CD4-positive, alpha-beta T cell treated with Interleukin-15 for 4 hours (primary cell): ENCODE measurements at places on chromosomes 5 and 9.

- DNase-seq: no peak
Measured at GRCh38 chr9:133552236-133552635, 17.7 kb downstream of the ADAMTSL2 start.

- no peak for DNase-seq
Measured at GRCh38 chr5:86354664-86355063, 263.1 kb upstream of the COX7C start.

DNA sequence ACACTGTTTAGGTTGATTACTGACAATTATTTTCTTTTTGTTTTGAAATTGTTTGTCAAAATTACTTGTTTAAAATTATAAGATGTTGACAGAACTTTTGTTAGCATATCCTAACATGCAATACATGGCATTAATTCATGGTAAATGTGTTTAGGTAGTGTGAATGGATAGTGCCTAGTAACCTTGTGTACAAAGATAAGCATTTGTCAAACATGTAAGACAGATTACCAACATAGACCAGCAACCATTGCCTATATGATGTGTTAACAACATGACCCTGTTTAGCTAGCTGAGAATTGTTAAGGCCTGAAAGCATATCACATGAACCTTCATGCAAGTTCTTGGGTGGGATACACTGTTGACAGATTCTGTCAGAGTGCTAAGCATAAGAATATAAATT is 13.4 kb downstream of the MAN2A1 start:
- no peak for DNase-seq

GRCh38 chr9:95355500-95355899 is 38.0 kb upstream of the FANCC start:
- DNase-seq: no peak

- no peak for DNase-seq
Measured at GRCh38 chr5:123421773-123422172, 1.4 kb downstream of the CEP120 start.

DNA sequence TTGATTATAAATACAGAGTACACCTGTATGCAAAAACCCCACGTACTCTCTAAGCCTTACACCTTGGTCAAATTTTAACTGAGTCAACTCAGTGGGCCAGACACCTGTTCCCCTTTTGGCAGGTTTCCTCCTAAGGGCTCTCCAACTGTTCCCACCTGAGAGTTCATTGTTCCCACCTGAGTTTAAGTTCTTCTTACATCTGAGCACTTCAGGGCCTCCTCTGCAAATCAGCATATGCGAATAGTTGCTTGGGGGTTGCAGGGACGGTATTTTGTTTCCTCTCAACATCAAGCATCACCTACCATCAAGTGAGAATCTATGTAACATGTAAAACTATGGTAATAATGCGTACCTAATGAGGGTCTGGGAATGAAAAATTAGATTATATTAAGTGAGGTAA is 300.0 kb downstream of the PIK3R1 start:
- no peak for DNase-seq

- DNase-seq: no peak
Measured at GRCh38 chr9:99039505-99040182, 65.3 kb upstream of the TGFBR1 start.

- no peak for DNase-seq
Measured at GRCh38 chr9:14247577-14247976, 66.4 kb downstream of the NFIB start.

DNA sequence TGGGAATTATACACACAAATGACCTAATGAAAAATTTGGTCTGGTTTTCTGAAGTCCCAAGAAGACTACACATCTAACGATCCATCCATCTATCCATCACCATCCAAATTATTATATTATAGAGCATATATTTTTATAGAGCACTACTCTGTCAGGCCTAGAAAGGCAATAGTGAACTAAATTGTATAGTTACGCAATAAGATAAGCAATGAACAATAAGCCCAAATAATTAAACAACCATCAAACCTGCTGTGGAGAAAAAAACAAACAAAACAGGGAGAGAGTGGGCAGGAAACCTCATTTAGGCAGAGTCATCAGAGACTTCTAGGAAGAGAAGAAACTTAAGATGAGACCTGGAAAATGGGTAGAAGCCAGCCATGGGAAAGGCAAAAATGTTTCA is 59.7 kb downstream of the MTX3 start:
- DNase-seq: no peak

- DNase-seq: no peak
Measured at GRCh38 chr9:35658968-35659220, 802 bp downstream of the CCDC107 start.

- no peak for DNase-seq
Measured at GRCh38 chr5:96741891-96742309, 65.8 kb downstream of the ERAP1 start.

- DNase-seq: peak; percentile 4
Measured at GRCh38 chr5:88602584-88602983, 280.4 kb downstream of the MEF2C start.

DNA sequence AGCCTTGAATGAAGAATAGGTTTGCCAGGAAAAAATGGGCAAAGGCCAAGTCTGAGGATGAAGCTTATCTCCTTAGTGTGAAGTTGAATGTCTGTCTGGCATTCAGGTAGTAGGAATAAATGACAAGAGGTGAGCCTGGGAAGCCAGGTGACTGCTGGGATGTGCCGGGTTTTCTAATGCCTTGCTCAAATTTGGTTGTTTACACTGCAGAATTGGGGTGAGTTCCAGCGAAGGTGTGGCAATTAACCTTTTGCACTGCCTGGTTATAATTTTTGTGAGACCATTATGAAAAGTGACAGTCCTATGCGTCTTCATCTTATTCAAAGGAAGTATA is 73.6 kb downstream of the MAST4 start:
- no peak for DNase-seq

DNA sequence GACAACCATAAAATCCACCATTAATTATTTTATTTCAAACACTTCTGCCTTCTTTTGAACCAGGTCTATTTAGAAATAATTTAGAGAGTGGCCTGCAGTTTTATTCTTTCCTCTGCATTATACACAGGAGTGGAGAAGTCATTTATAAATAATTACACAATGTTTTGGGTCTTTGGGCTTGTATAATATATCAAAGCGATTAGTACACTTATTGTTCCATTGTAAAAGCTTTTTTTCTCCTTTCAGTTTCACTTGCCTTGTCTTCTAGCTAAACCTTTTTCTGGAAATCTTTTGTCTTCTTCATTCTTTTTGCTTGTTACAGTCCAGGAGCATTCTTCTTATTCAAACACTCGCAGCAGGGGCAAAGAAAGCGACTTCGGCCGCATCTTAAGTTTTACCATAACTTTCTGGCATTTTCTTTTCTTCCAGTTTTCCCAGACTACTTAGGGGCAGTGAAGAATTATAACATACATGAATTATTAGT is 7.3 kb upstream of the NEUROG1 start:
- no peak for DNase-seq

GRCh38 chr5:169591636-169592035 is 8.1 kb downstream of the SPDL1 start:
- no peak for DNase-seq

DNA sequence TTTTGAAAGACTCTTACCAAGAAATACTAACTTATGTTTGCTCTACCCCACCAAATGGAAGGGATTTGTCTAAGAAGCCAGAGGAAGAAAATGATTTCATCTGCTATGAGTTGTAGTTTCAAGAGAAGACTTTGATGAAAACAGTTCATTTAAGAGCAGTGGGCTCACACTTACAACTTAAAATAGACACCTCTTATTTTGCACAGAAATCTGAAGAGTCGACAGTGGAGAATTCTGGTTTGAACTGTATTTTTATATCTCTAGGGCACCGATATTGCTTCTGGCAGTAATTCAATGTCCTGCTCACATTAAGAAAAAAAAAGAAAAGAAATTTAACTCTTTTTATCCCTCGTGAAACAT is 1.9 kb upstream of the DAB2 start:
- DNase-seq: no peak

DNA sequence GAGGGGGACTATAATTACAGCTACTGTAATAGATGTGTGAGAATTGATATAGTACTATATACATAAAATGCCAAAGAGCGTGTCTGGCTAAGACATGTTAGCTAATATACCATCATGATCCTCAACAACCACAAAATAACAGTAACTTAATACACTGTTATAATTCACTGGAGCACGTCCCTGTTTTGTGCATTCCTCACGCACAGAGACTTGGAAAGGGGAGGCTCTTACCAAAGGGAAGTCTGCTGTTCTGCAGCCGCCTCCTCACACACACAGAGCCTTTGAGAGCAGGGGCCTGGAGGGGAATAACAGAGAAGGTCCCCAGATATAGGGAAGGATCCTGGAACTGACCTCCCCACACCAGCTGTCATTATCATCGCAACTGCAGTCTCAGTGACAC is 97.3 kb downstream of the ANKRD18A start:
- DNase-seq: no peak

DNA sequence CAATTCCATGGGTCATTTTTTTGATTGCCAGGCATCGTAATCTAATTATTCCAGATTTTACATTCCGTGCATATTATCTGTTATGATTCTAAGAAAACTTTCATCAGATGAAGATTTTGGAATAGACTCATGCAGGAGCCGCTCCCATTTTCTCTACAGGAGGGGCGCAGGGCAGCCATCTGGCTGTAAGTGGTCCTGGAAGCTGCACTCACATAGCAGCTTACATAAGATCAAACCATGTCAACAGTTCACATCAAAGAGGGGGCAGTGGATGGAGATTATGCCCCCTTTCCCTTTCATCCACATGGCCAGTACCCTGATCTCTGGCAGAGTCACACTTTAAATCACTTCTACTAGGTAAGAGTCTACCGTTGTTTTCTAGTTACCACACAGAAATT is 73.3 kb upstream of the PCA3 start:
- no peak for DNase-seq

- no peak for DNase-seq
Measured at GRCh38 chr5:68037546-68037945, 178.0 kb upstream of the PIK3R1 start.

- no peak for DNase-seq
Measured at GRCh38 chr5:14487897-14488570, 93.6 kb upstream of the OTULINL start.

DNA sequence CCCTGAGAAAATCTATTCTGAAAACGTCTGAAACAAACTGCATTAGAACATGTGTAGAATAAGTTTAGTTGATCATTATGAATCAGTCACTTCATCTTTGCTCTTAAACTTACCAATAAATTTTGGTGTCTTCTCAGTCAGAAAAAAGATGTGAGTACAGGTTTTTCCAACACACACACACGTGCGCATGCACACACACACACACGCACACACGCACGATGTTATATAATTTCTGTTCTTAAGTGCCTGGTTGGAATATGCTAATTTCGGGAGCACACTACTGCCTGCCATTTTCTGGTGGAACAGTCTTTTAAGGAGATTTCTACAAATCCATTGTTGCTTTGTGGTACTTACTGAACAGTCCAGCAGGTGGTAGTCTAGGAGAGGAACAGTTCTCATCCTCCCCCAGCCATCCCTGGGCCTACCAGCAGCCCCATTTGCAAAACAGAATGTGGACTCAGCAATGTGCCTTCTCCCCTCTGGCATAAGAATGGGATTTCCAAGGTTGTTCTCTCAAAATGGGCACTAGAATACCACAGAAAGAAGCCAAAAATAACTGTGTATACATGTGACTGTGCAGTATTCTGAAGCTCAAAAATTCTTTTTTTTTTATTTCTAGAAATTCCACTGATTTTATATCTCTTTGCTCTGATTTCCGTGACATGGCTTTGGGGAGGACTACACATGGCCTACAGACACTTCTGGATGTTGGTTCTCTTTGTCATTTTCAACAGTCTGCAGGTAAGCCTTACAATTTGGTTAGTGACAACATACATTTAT is 281.3 kb downstream of the ARRDC3 start:
- peak; percentile 47 for DNase-seq

GRCh38 chr9:93665128-93665636 is 88.8 kb downstream of the PHF2 start:
- DNase-seq: no peak

- DNase-seq: no peak
Measured at GRCh38 chr9:92392690-92393089, 11.7 kb downstream of the OGN start.

- no peak for DNase-seq
Measured at GRCh38 chr9:92384375-92384774, 20.0 kb downstream of the OGN start.

DNA sequence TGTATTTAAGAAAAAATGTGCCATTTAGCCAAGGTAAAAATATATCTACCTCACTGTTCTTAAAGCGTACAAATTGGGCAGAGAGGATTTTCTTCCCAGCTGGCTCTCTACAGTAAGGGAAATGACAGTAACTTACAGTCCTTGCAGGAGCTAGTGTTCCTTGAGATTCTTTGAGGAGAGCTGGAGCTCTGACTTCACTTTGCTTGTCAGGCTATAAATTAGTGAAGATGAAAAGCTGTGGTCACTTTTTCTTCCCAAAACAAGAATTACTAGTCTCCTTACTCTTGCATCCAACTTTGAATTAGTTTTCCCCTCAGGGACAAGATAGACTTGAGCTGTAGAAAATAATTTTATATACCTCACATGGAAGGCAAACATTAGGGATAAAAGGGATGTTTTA is 129.9 kb downstream of the ZSWIM6 start:
- DNase-seq: no peak

- DNase-seq: no peak
Measured at GRCh38 chr9:133787754-133788025, 49.5 kb upstream of the SARDH start.

- DNase-seq: no peak
Measured at GRCh38 chr9:4371108-4371507, 71.2 kb upstream of the GLIS3 start.

DNA sequence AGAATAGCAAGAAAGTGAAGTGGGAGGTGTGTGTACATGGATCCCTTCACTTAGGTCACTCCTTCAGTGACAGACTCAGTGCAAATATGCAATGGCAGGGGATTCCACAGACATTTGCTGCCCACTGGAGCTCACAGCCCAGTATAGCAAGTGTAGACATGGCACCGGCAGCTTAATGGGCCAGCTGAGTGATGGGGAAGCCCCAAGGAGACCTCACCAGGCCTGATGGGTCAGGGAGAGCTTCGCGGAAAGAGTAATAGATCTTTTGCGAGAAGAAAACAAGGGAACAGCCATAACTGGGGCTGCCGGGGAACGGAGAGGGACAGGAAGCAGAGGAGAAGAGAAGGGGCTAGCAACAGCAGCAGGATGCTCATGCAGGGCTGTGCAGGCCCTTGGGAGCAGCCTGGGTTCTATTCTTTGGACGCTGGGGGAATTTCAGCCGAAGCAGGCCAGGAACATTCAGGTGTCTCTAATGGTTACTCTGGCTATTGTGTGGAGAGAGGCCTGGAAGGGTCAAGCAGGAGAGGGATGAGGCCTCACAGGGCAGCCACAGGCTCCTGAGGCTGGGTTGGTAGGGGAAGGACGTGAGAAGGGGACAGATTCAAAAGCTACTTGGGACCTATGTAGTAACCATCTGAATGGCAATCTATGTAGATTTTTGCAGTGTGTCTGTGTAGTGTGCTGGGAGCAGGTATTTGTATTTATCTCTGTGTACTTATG is 27.0 kb downstream of the TCF7 start:
- DNase-seq: no peak

- no peak for DNase-seq
Measured at GRCh38 chr9:109416135-109416706, 81.9 kb downstream of the PTPN3 start.
